ENCODE measurements at places on chromosomes 1 and 21.

GRCh38 chr21:26099610-26100219 is 70.9 kb downstream of the APP start:
- DNase-seq: no peak

- DNase-seq: no peak
Measured at GRCh38 chr1:216997069-216997468, 273.8 kb upstream of the ESRRG start.

DNA sequence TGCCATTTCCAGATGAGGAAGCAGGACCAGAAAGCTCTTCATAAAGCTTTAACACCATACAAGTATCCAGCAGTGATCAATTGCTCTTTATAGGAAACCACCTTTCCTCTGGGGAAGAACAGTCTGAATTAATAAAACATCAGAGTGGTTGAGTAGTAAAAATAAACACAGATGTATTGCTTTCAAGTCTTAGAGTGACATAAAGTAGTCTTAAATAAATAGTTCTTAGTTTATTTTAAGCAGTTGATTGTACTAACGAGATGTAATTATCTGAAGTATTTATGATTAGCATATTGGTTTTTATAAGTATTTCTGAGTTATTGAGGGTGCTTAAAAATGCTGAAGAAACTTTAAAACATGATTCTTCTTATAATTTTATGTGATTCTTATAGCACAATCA is 67.0 kb downstream of the PRKAA2 start:
- DNase-seq: no peak

- DNase-seq: no peak
Measured at GRCh38 chr1:227156520-227156919, 161.8 kb downstream of the CDC42BPA start.

DNA sequence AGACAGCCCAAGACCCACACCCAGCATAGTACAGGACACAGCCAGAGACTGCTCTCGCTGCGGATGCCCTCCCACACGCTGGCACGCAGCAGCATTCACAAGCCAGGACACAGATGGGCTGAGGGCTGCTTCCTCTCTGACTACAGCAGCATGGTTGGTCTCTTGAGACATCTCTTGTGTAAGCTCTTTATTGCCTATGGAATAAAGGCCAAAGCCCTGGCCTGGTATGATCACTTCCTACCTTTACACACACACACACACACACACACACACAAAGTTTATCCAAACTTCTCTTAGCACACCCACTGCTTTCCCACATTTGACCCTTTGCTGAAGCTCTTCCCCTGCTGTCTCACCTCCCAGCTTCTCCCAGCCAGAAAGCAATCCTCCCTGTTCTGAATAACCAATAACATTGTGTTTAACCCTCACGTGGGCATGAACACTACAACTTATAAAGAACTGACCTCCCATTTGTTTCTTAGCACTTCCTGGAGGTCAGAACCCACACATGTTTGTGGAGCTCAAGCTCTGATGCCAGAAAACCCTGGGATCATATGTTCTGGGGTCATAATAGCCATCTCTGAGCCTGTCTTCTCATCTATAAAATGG is 1.2 kb upstream of the LUZP1 start:
- no peak for DNase-seq

DNA sequence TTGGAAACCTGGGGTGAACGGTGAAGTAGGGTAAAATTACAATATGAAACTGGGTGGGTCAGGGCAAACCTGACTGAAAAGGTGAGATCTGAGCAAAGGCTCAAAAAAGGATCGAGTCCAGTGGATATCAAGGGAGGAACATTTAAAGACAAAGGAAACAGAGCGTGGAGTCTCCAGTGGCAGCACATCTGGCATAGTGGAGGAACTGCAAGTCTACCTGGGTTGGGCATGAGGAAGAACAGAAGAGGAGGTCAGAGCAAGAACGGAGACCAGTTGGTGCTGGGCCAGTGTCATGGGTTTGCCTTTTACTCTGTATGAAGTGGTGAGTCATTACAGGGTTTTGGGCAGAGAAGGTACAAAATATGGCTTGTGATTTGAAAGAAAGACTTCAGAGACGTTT is 163.7 kb downstream of the NTPCR start:
- no peak for DNase-seq

DNA sequence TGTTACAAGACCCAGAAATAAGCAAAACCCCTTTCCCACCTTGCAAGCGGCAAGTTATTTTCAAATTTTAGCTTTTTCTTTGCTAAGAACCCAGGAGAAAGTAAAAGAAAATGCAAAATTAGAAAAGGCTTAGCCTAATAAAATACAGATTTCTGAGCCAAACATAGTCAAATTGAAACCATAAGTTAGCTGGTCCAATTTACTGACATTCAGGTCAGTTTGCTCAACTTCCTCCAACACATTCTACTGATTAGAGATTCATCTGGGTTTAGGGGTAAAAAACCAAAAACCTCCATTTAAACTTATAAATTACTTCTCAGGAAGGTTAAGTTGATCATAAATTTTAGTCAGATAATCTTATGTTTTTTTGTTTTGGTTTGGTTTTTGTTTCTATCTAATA is 701.8 kb upstream of the CXADR start:
- no peak for DNase-seq

GRCh38 chr1:56399326-56399725 is 180.0 kb downstream of the PLPP3 start:
- no peak for DNase-seq

DNA sequence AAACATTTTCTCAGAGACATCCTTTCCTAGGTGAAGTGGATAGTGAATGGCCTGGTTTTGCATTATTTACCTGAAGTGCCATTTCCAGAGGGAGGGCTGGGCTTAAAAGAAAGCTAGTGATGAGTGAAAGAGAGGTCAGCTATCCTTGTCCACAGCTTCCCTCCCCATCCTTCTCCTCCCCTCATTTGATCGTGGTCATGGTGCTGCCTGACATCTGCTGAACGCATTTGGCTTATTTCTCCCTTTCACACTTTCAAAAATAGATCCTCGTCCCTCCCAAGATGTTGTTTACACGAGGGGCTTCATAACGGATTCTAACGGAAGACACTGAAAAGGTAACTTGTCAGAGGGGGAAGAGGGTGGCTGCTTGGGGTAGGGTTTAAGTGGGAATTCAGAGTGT is 66.1 kb downstream of the PRRX1 start:
- no peak for DNase-seq

DNA sequence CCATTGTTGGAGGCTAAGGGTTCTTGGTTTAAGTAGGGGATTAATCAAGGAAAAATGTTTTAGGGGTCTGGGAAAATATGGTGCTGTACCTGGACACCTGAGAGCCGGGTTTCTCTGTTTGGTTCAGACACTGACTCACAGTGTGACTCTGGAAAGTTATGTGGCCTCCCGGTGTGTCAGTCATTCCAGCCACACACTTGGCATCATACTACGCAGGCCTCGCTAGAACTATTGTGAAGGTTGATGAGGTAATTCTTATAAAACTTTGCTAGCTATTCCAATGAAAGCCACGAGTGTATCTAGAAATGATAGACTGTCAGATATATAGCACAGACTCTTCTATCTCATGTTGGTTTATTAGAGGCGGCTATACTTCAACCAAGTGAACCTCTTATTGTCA is 4.8 kb upstream of the CAMSAP2 start:
- no peak for DNase-seq

- DNase-seq: no peak
Measured at GRCh38 chr1:211613108-211613947, 34.4 kb upstream of the SLC30A1 start.

DNA sequence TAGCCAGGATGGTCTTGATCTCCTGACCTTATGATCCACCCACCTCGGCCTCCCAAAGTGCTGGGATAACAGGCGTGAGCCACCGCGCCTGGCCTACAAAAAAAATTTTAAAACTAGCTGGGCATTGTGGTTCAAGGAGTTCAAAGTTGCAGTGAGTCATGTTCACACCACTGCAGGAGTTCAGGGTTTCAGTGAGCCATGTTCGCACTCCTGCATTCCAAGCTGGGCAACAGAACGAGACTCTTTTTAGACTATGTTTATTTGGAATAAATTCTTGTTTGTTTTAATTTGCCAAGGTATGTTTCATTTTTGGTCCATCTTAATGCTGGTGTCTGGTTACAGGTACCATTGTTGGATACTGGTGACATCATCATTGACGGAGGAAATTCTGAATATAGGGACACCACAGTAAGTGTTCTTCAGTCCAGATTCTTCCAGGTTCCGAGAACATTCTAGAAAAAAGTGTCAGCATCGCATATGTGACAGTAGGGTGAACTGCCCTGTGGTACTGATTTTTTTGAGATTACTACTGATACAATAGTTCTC is 3.9 kb downstream of the PGD start:
- DNase-seq: no peak

DNA sequence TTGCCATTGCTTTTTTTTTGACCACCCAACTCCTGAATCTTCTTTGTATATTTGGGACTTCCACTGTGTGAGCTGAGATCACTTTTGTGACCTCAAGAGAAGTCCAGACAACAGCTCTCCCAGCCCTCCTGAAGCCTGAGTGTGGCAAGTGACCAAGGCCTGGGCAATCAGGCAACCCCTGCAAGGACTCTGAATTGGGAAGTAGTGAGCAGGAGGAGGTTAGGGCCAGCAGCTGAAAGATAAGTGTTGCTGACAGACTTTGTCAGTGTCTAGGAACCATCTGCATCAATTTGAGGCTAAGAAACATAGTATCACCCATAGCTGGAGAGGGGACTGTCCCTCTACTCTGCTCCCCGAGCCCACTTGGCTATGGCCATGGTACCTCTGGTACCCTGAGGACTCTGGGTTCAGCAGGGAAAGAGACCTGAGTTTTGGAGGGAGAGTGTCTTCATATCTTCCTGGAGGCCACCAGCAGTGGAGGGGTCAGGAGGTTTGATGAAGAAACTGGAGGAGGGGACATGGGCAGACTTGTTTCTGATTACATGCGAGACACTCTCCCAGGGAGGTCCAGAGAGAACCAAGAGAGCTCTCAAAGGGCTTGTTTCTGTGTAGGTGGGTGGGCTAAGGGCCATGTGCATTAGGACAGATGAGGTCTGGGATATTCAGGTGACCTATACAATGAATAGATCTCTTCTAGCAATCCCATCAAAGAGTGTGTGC is 147.0 kb upstream of the DNAH14 start:
- DNase-seq: no peak

GRCh38 chr1:214603819-214604252 is 841 bp downstream of the CENPF start:
- DNase-seq: no peak

GRCh38 chr1:71464016-71464415 is 383.2 kb upstream of the ZRANB2 start:
- DNase-seq: no peak

DNA sequence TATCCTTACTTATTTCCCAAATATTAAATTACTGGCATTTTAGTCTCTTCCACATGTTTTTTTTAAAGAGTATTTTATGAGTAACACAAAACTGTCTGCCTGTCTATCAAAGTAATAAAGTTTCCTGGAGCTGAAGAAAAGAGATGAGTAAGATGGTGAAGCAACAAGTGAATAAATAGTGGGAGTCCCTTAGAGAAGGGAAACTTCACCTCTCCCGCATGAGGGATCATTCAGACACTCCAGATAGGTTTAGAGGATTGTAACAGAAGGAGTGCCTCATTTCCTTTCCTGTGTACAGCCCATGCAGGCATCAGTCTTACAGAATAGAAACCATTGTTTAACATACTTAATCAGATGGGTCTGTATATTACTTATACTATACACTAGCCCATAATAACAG is 205.7 kb downstream of the USP25 start:
- no peak for DNase-seq

- no peak for DNase-seq
Measured at GRCh38 chr1:59282951-59283350, 13.9 kb upstream of the FGGY start.

DNA sequence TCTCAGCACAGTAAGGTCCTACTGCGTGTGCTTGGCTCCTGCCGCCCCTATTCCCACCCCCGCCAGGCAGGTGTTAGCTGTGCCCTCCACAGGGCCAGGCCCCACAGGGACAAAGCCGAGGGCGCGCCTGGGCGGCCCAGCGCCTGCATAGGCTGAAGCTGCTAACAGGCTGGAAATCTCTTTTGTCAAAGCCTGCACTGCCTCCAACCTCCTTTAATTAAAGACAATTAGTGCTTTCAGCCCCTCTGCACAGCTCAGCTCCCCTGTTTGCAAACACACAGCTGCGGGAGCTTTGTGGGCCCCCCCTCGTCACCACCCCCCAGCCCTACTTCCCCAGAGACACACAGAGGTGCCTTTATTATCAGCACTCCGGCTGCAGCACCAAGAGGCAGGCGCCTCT is 95.9 kb downstream of the EPHB2 start:
- DNase-seq: no peak

GRCh38 chr1:154334079-154335024 is 9.0 kb downstream of the ATP8B2 start:
- no peak for DNase-seq

GRCh38 chr1:95512925-95513324 is 278.9 kb downstream of the RWDD3 start:
- DNase-seq: no peak

DNA sequence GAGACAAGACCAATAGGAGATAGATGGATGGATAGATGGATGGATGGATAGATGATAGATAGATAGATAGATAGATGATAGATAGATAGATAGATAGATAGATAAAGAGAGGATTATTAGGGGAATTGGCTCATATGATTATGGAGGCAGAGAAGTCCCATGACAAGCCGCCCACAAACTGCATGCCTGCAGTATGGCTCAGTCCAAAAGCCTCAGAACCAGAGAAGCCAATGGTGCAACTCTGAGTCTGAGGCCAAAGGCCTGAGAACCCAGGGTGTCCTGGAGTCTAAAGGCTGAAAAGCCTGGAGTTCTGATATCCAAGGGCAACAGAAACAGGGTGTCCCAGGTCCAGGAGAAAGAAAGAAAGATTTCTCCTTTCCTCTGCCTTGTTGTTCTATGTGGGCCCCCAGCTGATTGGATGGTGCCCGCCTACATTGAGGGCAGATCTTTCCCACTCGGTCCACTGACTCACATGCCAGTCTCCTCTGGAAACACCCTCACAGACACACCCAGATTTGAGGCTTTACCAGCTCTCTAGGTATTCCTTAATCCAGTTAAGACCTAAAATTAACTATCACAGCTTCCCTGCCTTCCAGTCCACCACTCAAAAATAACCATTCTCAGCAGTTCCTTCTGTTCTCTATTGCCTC is 39.6 kb upstream of the IRF2BP2 start:
- DNase-seq: no peak

- DNase-seq: no peak
Measured at GRCh38 chr21:36716836-36717235, 17.9 kb downstream of the SIM2 start.

DNA sequence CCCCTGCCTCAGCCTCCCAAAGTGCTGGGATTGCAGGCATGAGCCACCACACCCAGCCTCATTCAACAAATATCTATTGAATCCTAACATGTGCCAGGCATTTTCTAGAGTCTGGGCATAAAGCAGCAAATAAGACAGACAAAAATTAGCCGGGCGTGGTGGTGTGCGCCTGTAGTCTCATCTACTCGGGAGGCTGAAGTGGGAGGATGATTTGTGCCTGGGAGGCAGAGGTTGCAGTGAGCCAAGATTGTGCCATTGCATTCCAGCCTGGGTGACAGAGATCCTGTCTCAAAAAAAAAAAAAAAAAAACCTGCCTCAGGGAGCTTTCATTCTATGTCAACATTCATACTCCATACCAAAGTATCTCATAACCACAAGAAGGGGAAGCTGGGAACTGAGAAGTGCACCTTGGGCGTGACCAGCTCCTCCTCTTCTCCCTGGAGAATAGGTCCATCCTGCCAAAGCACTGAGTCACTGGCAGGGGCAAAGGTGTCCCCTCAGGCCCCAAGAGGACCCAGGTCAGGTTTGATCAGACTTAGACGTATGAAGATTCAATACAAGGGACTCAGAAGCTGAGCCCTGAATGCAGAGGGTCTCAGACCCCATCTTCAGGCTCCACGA is 36.8 kb upstream of the PPP1R15B start:
- DNase-seq: no peak

GRCh38 chr1:32336963-32337675 is 1.1 kb upstream of the MARCKSL1 start:
- no peak for DNase-seq
